Pancreas (tissue), 10 donors: ENCODE measurements at places on chromosomes 2 and 18. TPM values are rescaled to one million over a fixed set of nuclear protein-coding genes. Genes with fewer than 3 reads are reported as not detected.
A peak's percentile ranks its signal among the peaks of the same experiment; 100 is the strongest.

- no peak for DNase-seq
Observed at GRCh38 chr2:3212984-3213383, 164.6 kb downstream of the EIPR1 start.

DNA sequence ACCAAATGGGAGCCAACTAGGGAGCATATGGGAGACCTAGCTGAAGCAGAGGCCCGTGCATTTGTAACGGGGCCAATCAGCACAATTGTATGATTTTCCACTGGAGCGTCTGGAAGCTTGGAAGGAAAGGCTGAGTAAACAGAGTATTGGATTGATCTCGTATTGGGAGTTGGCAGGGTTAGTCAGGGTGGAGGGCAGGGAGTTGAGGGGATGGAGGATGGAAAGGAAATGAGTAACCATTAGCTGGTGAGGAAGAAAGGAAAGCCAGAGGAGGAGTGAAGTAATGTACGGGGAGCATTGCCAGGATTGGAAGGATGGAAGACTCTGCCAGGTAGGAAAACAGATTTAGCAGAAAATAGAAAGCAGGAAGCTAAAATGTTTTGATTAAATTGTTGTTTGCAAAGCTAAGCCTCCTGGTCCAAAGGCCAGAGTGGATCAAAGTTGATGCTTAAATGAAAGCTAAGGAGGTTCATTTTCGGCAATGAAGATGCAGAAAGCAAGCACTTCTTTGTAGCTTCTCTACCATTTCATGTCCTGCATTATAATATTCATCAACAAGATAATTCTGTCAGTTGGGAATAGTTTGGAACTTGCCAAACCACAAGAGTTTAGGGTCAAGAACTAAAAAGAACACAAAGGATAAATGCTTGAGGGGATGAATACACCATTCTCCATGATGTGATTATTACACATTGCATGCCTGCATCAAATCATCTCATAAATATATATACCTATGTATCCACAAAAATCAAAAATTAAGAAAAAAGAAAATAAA is 75.6 kb upstream of the TTN start:
- DNase-seq, result peak; percentile 28

DNA sequence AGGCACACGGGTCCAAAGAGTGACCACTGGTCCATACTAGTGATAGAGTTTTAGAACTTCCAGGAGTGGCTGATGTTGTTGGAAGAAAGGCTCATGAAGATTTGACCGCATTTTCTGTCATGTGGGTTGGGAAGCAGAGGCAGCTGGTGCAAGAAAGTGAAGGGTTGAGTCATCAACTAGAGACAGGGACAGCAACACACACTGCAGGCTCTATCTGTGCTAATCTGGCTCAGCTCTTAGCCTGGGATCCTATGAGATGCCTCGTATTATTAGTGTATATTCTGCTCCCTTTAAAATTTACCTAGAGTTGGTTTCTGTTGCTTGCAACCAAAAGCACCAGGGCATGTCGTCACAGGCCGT is 2.5 kb upstream of the SH3RF3 start:
- DNase-seq, result no peak

DNA sequence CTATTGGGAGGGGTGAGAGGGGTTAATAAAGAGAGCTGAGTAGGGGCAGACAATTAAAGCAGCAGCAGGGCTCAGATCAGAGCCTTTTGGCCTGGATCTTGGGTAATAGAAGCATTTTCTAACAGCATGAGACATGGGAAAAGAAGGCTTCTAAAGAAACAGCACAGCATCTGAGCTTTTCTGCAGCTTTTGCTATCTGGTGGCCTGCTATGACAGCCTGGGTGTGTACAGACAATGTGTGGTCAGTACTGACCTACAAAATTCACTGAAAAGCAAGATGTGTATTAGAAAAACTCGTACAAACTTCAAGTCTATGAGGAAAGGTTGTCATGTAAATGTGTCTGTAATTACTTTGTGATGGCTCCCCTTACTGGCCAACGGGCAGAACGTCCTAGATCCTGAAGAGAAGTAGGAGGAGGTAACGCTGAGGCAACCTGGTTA is 95.6 kb downstream of the GALNT3 start:
- no peak for DNase-seq

GRCh38 chr2:98034745-98035144 is 39.0 kb upstream of the TMEM131 start:
- no peak for DNase-seq

- DNase-seq, result no peak
Observed at GRCh38 chr18:2424420-2424819, 146.9 kb downstream of the METTL4 start.

- DNase-seq, result peak; percentile 9
Observed at GRCh38 chr2:181472990-181473389, 15.8 kb downstream of the ITGA4 start.

Gene CAVIN2
- 4.5 TPM for total RNA-seq

Gene CEP76
- total RNA-seq, result 3.2 TPM

Gene EPAS1
- total RNA-seq, result 66.4 TPM

Gene PECR
- 4.7 TPM for total RNA-seq

Gene TLX2
- not detected for total RNA-seq

Gene TMEM237
- 5.6 TPM for total RNA-seq
